NCI-H1417 treated with DMSO at 0.1 percent for 48 hours (cell line): ENCODE measurements at places on chromosomes 1 and 21.

- no peak for DNase-seq
Measured at GRCh38 chr1:220884109-220884980, 5.1 kb downstream of the HLX start.

DNA sequence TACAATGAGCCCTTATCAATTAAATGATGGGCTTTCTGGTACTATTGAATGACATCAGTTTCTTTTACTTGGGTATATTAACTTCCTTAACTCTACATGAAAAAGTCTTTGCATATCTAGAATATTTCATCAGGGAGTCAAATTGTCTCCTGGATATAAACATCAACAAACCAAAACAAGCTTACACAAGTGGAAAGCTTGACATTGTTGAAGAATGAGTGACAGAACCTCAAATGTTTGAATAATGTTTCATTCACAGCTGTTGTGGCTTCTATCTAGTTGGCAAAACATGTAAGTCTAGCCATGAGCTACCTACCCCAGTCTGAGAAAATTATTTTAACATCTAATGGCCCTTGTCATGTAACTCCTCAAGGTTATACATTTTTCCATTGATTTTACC, 604.8 kb upstream of the ADAMTS5 start:
- no peak for DNase-seq

DNA sequence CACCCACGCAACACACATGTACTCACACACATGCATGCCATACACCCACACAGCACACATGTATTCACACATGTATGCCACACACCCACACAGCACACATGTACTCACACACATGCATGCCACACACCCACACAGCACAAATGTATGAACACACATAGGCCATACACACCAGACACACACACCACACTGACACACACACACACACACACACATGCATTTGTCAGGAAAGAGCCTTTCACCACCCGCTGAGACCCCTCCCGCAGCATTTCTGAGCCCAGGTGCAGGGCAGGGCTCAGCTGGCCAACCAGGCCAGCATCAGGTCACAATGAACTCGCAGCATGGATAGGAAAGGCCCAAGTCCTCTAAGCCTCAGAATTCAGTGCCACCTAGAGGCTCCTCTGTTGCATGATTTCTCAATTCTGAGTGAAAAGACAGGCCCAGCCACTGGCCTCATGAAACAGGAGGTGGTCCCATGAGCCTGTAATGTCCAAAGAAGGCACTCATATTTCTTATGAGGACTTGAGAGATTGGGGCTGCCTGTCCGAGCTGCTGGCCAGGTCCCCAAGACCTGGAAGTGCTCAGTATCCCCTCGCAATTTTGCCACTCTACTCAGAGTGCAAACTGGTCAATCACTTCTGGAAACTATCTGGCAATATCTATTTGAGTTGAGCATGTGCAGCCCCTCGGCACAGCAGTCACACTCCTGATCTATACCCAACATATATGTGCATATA, 57.3 kb downstream of the PSMG1 start:
- peak; percentile 66 for DNase-seq

DNA sequence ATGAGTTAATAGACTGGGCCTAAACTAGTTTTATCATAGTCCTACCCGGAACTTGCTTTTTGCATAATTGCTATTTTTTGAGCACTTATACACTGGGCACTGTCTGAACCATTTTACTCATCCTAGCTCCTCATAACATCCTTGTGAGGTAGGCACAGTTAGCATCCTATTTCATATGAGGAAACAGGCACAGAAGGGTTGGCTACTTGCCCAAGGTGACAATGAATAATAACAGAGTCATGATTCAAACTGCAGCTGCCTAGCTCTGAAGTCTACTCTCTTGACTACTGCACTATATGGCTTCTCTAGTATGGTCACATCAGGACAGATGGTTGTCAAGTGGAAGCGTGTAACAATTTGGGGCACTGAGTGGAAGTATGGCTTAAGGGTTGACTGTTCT, 18.2 kb upstream of the RC3H1 start:
- DNase-seq = no peak

DNA sequence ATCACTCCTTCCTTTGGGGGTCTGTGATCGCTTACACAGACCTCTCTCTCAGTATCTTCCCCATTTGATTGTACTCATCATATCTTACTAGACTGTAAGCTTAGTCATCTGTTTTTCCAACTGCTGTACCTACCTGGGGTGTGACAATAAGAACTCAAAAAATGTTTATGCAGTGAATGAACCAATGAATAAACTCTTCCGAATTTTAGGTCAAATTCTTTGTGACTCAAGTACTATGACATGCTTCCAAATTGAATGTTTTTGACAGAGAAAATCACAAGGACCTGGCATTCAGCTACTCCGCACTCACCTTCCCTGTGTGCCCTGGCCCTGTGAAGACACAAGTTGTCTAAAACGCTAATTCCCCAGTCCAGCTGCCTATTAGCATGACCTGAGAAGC, 42.1 kb downstream of the TMCO4 start:
- no peak for DNase-seq

GRCh38 chr1:186016856-186017255, 282.7 kb downstream of the HMCN1 start:
- no peak for DNase-seq

- DNase-seq = no peak
Measured at GRCh38 chr21:29170944-29171343, 40.5 kb downstream of the MAP3K7CL start.

- no peak for DNase-seq
Measured at GRCh38 chr1:150233359-150234308, 2.3 kb downstream of the ANP32E start.

GRCh38 chr1:182069028-182069466, 7.5 kb upstream of the ZNF648 start:
- peak; percentile 13 for DNase-seq

DNA sequence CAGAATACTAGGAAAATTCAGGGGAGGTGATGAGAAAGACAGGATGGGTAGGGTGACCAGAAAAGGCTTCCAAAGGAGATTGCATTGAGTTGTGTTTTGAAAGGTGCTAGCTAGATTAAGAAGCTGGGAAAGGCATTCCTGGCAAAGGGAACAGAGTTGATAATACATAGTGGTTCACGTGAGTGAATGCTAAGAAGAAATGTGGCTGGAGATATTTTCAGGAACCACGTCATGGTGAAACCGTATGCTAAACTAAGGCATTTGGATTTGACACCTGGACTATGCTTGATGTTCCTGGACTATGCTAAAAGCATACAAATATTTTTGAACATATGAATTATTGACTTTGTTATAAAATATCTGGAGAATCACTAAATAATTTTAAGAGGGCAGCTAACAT, 14.7 kb downstream of the CCDC30 start:
- no peak for DNase-seq

DNA sequence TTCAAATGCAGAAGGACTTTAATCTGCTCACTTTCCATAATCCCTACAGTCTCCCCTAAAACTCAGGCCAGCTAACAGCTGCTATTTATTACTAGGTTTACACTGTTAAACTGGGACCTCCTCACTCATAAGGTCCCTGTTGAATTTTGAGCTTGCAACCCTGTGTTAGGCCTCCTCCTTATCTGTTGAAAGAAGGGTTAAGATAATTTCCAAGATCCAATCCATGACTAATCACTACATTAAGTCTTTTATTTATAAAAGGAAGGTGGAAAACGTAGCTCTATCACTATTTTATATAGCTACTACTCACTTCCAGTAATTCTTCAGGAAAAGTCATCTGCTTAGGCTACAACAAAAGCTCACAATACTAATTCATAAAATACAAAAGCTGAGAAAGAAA, 79.5 kb downstream of the EVI5 start:
- no peak for DNase-seq

DNA sequence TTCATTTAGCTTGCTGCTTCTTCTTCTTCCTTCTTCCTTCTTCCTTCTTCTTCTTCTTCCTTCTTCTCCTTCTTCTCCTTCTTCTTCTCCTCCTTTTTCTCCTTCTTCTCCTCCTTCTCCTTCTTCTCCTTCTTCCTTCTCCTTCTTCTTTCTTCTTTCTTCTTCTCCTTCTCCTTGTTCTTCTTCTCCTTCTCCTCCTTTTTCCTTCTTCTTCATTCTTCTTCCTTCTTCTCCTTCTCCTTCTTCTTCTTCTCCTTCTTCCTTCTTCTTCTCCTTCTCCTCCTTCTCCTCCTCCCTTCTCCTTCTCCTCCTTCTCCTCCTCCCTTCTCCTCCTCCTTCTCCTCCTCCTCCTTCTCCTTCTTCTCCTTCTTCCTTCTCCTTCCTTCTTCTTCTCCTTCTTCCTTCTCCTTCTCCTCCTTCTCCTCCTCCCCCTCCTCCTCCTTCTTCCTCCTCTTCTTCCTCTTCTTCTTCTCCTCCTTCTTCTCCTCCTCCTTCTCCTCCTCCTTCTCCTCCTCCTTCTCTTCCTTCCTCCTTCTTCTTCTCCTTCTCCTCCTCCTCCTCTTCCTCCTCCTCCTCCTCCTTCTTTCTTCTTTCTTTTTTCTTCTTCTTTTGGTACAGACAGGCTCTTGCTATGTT, 110.1 kb downstream of the ST3GAL3 start:
- DNase-seq = no peak

GRCh38 chr1:155969377-155969791, 9.0 kb downstream of the ARHGEF2 start:
- no peak for DNase-seq

DNA sequence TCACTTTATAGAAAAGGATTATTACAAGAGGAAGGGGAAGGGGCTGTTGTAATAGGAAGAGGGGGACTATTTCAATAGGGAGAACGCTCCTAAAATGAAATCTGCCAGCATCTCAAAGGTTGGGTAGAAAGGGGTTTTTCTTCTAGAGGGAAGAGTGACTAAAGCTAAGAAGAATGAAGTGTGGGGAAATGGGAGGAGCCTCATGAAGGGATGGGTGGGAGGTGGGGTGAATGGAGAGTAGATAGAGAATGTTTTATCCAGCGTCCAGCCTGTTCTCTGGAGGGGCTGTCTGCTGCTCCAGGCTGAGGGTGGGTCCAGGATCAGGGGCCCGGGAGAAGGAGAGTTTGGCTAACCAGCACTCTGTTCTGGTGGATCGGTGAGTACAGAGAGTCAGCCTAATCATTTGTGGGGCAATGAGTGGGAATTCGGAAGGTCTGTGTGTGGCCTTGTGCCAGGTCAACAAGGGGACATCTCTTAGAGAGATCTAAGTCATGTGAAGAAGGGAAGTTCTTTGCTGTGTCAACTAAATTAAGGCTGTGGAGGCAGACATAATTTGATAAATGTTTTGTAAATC, 25.2 kb downstream of the VN1R5 start:
- no peak for DNase-seq

DNA sequence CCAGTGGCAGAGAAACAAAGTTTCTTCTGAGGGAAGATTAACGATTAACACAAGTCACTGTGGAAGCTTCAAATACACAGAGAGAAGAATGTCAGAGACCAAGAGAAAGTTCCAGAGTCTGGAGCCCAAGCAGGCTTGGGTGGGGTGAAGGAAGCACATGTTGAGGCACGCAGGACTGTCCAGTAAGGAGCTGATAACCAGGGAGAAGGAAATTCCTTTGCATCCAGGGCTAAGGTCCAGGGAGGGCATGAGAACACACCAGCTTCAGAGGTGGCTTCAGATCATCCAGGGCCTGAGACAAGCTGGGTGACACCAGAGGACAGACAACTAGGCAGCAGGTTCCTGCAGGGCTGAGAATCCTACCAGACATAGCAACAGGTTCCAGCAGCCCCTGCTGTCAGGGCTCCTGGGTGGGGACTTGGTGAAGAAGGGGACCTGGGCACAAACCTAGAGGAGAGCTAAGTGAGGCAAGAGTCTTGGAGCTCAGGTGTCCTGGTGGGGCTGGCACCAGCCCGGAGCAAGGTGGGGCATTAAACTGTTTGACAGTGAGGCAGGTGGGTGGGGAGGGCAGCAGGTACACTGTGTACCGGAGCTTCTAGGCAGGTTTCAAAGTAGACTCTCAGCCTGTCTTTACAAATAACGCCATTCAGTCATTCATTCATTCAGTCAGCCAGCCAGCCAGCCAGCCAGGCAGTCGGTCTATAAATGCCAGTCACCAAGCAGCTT, 2.6 kb upstream of the SPRR1A start:
- DNase-seq = no peak

- DNase-seq = no peak
Measured at GRCh38 chr1:183808296-183809027, 3.5 kb downstream of the RGL1 start.

DNA sequence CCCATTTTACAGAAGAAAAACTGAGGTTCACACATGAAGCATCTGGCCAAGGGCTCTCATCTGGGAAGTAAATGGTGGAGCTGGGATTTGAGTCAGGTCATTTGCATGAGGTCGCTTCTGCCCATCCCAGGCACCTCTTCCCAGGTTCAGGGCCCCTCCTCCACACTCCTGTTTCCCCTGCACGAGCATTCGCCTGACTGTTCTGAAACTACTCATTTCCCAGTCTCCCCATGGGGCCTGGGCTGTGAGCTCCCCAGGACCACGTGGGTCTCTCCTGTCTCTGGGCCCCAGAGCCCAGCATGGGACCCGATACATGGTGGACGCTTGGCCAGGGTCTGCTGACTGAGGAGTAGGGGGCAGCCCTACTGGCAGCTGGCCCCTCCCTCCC, 360.8 kb downstream of the MATN1 start:
- no peak for DNase-seq

DNA sequence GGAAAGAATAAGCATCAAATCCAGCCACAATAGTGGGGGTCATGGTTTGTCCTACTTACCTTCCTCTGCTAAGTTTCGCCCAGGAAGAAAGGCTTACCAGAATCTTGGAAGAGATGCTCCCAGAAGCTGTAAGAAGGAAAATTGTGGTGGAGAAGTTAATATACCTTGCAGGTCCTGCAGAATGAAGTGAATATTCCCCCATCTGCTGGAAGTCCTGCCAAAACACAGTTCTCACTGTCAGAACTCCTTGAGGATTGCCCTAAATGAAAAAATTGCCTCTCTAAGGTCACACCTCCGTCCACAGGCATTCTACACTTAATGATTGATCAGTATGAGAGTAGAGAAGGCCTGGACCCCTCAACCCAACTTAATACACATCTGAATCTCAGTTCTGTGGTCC, 78.4 kb upstream of the RGS21 start:
- no peak for DNase-seq

GRCh38 chr1:188735567-188735966, 1742.1 kb downstream of the BRINP3 start:
- no peak for DNase-seq

GRCh38 chr1:154970631-154971340, at the start of gene SHC1:
Gene SHC1 (minus strand): TSS chr1:154970747. CDS start chr1:154970526, 221 bp downstream.
- DNase-seq = no peak

DNA sequence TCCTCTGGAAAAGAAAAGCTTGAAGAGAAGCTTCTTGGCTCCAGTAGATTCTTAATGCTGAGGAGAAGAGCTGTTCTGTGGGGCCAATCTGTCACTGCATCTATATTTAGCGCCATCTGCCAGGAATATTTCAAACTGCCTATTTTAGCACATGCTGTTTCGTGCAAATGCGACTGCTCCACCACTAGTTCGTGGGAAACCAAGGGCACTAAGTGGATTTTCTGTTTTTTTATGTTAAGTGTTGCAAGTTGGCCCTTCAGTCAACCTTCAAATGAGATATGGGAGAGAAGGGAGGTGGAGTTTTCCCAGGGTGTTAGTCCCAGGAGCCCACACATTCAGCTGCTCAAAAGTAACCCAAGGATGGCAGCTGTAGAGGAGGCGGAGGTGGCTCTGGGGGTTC, 91.9 kb downstream of the TSEN15 start:
- no peak for DNase-seq
